ENCODE measurements at places on chromosomes 7 and 10.

GRCh38 chr7:30306976-30307375 is 22.6 kb downstream of the ZNRF2 start:
- no peak for DNase-seq

GRCh38 chr10:11293332-11293731 is 275.7 kb downstream of the CELF2 start:
- DNase-seq = no peak

GRCh38 chr7:73879977-73880681 is 19.2 kb downstream of the TMEM270 start:
- DNase-seq = no peak

- DNase-seq = no peak
Measured at GRCh38 chr10:7320072-7320471, 90.8 kb downstream of the SFMBT2 start.

- no peak for DNase-seq
Measured at GRCh38 chr7:89072081-89072480, 276.5 kb upstream of the TEX47 start.

DNA sequence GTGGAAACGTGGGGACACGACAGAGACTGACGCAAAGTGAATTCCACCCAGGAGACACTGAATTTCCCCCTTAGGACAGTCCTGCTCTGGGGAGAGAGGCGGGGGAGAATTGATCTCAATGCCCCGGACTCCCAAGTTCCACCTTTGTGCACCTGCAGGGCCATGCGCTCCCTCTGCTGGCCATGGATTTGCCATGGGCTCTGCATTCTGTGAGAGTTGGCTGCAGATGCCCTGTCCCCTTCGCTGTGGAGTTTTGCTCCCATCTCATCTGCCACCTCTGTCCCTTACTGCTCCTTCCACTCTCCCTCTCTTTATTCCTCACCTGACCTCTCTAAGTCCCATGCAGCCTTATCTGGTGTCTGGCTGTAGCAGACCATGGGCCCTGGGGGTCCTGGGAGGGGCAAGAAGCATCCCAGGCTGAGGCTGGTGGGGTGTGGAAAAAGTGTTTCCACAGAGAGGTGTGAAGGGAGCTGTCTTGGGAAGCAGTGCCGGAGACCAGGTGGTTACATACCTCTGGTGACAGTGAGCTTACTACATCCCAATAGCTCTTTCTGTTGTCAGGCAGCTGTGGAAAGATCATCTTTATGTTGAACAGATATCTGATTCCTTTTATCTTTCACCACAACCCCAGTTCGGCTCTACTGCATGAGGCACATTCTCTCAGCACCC is 14.3 kb downstream of the GHRHR start:
- no peak for DNase-seq

- no peak for DNase-seq
Measured at GRCh38 chr7:129176916-129177710, 11.3 kb upstream of the SMO start.

DNA sequence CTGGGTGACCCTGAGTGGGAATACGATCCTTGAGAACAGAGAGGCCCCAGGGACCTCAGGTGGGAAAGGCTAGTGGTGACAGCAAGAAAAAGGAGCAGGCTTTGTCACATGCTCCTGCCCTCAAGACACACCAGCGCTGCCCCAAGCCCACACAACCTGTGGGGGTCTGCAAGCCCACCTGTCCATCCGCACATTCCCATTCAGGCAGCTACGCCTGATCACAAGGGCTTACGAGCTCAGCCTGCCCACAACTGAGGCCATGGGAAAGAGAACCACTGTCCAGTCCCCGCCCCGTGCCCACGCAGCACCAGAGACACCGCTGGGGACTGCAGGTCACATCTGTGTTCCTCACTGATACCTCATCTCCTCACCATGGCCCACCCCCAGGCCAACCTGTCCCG is 26.7 kb downstream of the EBF3 start:
- no peak for DNase-seq

DNA sequence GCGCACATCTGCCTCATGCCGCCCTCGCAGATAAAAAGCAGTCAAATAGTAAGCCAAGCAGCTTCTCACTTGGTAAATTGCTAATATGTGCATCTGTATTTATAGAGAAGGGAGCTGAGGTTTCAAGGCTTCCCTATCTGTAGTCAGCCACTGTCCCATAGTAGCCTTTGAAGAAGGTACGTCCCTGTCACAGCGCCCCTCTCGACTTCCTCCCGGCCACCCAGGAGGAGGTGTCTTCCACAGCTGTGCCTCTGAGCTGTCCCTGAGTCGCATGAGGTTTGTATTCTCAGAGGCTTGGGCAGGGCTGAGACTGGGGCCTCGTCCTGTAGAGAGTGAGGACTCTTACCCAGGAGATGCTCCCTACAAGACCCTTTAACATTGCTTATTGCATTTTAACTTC is 49.0 kb downstream of the SPOCK2 start:
- no peak for DNase-seq

DNA sequence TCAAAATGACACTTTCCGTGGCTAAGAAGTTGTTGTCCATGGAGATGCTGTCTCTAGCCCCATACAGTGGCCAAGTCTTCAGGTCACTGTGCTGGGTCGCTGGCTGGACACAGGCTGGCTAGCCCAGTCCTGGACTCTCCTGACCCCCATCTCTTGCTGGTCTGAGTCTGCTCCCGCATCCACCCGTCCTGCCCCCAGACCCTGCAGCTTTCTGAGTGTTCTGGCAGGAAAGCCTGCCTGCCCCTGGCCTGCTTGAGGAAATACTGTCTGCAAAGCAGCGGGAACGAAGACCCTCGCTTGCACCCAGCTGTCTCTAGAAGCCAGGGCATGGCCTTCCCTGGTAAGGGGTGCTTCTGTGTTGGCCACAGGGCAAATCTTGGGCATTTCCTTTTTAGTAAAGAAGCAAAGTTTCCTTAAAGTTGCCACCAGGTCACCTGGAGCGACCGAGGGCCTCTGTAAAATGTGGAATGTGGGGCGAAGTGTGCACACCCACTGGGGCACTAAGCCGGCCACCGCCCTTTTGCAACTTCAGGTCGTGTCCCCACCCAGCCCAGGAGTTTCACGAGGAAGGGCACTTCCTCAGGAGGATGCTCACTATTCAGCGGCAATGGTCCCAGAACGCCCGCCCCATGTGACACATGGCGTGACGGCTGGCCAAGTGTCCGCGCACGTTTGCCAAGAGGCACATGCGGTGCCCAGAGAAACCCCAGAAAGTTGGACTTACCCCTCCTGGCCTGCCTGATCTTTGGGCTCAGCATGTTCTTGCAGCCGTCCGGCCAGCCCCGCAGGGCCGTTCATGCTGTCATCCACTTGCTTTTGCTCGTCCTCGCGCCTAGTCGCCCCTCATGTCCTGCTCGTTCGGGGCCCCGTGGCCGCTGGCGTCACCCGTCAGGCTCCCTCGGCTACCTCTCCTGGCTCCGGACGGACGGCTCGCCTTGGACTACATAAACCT is 558 bp downstream of the ARHGAP22 start:
- no peak for DNase-seq

GRCh38 chr7:85074016-85074415 is 112.8 kb downstream of the SEMA3D start:
- no peak for DNase-seq

- DNase-seq = no peak
Measured at GRCh38 chr10:101351477-101351876, 2.5 kb upstream of the BTRC start.

DNA sequence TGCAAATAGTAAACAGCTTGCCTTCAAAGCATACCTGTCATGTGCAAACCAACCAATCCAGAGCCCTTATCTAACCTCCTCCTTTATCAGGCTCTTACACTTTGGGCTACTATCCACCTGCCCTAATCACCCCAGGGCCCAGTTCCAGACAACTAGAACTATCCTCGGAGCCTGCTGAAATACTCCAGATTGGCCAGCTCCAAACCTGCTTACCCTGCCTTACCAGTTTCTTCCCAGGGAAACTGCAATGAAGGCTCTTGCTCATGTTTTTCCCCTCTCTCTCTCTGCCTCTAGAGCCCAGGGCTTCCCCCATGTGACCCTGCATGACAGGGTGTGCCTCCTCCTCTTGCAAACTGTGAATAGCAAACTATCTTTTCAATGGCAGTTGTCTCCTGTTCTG is 81.4 kb upstream of the CAPZA2 start:
- DNase-seq = no peak

GRCh38 chr10:103563231-103564115 is 70.0 kb downstream of the NEURL1 start:
- DNase-seq = no peak

- DNase-seq = no peak
Measured at GRCh38 chr7:95421000-95421846, 13.6 kb downstream of the PON2 start.

- DNase-seq = no peak
Measured at GRCh38 chr10:43857206-43857930, 208.7 kb upstream of the ZNF32 start.

- no peak for DNase-seq
Measured at GRCh38 chr7:151020231-151020630, 4.1 kb downstream of the ATG9B start.

- no peak for DNase-seq
Measured at GRCh38 chr7:23712368-23713284, 2.6 kb downstream of the STK31 start.

DNA sequence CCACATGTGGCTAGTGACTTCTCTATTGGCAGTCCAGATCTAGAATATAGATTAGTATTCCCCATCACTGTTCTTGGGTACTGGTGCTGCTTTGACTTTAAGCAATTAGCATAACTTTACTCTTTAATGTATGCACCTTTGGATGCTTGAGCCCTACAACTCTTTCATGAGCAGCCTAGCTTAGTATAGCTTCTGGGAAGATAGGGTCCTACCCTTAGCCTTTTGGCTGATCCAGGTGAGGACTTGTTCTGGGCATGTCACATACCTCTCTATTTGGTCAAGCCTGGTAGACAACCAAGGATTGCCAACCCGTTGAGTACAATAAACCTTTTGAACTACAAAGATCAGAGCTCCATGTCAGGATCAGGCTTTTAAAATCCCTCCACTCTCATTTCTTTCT is 17.7 kb downstream of the PCGF5 start:
- no peak for DNase-seq

DNA sequence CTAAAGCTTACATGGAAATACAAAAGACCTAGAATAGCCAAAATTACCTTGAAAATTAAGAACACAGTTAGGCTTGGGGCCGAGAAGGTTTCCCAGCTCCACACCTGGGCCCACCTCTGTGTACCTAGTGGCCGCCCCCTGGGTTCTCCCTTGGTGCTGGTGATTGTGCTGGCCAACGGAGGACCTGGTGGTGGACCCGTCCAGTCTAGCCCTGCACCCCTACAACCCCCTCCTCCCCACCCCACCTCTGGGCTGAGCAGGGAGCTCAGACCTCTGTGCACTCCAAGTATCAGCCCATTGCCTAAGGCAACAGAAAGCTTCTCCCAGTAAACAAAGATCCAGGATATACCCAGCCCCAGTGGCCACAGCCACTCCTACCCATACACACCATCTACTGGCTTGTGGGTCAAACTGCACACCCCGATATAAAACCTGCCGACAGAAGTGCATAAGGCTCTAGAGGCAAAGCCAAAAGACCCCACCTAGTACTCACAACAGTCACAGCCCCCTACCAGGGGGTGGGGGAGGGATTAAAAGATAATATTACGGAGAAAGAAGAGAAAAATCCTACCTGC is 105.0 kb upstream of the DIP2C start:
- no peak for DNase-seq

DNA sequence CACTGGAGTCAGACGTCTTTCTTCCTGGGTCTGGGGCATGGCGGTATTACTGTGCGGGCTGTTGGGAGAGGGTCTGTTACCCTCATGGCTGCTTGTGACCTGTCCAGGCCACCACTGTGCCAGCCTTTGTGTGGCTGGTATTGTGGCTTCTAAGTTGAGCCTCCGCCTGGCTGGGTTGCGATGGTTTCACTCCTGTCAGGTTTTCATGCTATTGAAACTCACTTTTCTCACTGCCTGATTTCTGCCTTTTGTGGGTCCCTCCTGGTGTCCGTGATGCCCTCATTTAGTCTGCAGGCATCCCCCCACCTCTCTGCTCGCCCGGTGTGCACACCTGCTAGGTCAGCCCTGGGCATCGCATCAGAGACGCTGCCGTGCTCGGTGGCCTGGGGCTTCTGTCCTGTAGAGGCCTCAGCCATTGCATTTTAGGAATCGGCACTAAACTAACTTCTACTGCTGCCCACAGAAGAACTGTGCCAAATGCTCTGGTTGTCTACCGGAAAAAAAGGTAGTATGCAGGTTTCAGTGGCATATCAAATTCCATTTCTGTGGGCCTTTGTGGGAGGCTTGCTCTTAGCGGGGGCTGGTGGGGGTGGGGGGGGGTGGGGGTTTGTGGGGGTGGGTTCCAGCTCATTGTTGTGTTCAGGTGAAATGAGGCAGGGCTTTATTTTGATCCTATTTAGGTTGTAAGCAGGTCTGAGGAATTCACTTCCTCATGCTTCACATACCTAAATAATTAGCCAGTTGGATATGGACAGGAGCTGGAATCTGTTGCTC is 64.3 kb downstream of the MGMT start:
- no peak for DNase-seq

DNA sequence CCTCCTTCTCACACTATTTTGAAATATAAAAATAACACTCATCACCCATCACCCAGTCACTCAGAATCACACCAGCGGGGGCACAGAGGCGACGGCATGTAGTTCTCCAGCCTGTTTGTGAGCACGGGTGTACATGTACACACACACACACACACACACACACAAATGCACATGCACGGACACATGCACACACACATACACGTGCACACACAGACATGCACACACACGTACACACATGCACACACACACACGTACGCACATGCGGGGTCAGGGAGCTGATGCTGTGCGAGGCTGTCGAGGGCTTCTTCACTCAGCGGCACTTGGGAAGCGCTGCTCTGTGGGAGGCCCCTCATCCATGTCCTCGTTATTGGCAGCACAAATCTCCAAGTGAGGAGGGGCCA is 178.8 kb downstream of the ELFN1 start:
- DNase-seq = no peak

GRCh38 chr10:121362026-121362425 is 236.2 kb downstream of the FGFR2 start:
- DNase-seq = no peak

DNA sequence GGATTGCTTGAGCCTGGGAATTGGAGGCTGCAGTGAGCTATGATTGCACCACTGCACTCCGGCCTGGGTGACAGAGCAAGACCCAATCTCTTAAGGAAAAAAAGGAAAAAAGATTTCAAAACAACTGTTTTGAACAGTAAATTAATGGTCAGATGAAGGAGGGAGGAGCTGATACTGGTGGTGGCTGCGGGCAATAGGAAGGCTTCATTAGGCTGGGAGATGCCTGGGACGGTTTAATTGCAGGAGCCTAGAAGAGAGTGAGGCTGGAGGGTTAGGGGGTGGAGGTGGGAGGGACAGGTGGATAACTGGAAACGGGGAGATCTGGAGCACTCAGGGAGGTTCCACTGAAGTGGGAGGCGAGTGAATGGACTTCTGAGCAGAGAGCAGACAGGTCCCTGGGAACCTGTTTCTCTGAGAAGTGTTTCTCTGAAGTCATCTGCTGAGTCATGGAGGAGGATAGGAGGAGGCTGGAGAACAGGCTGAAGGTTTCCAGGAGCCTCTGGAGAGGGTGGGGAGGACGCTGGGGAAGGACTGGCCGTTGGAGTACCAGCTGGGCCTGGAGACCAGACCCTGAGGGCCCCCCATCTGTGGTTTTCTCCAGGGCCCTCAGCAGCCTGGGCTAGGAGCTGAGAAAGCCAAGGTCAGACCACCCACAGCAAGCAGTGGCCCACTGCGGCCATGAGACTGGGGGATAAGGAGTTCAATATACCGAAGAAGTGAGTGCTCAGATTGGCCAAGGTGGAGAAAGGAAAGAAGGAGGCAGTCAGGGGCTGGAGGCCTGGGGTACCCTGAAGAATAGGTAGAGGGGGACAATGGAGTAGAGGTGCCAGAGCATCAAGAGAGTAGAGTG is 14.4 kb upstream of the YWHAG start:
- DNase-seq = no peak

- DNase-seq = no peak
Measured at GRCh38 chr7:128796327-128796726, 4.6 kb downstream of the CCDC136 start.
